ENCODE measurements at places on chromosomes 7 and 10. TPM values are rescaled to one million over a fixed set of nuclear protein-coding genes. Genes with fewer than 3 reads are reported as not detected.

GRCh38 chr10:91201213-91201996, 19.1 kb upstream of the PCGF5 start:
- no peak for DNase-seq

GRCh38 chr10:35523670-35524225, 81.4 kb upstream of the GJD4 start:
- no peak for DNase-seq

DNA sequence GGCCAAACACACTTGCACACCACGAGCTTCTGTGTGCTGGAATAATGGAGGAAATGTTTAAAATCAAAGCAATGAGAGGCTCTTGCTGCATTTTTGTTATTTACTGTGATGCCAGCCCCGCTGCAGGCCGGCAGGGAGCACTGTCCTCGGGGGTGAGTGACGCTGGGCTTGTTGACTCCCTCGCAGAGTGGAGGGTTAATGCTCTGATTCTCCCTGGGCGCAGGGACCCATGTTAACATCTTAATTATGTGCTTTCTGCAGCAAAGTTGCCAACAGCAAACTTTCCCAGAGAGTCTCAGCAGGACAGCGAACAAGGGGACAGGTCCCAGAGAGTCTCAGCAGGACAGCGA, 22.9 kb downstream of the SCART1 start:
- no peak for DNase-seq

DNA sequence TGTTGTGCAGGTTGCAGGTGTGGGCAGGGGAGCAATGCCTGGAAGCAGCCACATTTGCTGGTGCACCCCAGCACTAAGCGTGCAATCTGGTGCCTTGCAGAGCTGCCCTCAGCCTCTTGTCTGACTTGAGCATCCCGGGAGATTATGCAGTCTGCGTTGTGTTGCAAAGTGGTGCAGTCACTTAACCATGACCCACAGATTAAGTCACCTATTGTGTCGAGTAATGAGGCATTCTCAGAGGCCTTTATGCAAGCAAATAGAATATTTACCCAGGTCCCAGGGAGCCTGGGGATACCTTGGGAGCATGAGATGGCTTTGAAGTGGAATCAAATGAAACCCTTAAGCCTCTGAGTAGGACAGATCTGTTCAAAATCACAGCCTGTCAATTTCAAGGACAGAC, 529.0 kb downstream of the TYW1 start:
- no peak for DNase-seq

- no peak for DNase-seq
Observed at GRCh38 chr7:110521357-110521911, 569.5 kb upstream of the LRRN3 start.

- DNase-seq = peak; percentile 41
Observed at GRCh38 chr7:760006-760405, 32.9 kb upstream of the PRKAR1B start.

The MMD2 gene
- not detected for total RNA-seq

The ACHE gene
- 21.5 TPM for total RNA-seq

Data from right cardiac atrium (tissue), 5 donors.